ENCODE measurements at places on chromosomes 7 and 10.

- DNase-seq, result peak; percentile 1
These were observed 418.9 kb downstream of the XPNPEP1 start for GRCh38 chr10:109504401-109504800.

- peak; percentile 94 for DNase-seq
These were observed at the start of gene TMEM243 for GRCh38 chr7:87219545-87220025. TMEM243 (minus strand) TSS chr7:87219732; CDS start chr7:87219503, 229 bp downstream.

DNA sequence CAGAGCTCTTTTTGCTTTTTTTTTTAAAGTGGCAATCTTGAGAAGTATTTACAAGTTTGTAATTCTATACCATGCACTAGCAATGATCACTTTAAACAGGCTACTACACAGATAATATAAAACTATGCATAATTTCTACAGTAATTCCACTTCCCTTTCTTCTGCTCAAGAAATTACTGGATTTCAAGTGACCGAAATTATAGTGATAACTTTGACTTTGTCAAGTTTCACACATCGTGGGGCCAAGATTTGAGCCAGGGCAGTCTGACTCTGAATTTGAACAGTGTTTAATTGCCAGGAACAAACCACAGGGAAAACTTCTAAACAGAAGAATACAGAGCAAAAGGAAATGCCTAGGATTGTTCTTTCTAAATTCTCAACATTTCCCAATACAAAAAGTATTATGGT lies 288.3 kb upstream of the MKLN1 start:
- no peak for DNase-seq

DNA sequence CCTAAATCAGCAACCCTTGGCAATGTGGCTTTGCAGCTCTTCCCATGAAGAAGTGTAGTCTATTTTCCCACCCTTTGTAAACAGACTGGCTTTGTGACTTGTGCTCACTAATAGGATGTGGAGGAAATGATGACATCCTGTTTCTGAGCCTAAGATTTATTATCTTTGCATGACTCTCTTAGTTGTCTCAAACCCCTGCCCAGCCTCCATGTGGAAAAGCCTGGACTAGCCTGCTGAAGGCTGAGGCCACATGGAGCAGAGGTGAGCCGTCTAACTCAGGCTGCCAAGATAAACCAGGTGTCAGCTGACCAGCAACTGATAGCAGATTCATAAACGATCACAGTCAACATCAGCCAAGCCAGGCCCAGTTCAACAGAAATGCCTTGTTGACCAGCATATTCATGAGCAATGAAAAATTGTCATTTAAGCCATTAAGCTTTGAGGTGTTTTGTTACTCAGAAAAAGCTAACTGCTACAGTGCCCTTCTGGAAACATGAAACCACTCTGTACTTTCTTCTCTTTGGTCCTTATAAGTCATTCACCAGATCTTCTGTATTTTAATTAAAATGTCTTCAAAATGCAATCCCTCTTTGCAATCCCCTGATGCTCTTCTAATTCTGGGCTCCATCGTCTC lies 586.3 kb upstream of the ANKRD30A start:
- no peak for DNase-seq

DNA sequence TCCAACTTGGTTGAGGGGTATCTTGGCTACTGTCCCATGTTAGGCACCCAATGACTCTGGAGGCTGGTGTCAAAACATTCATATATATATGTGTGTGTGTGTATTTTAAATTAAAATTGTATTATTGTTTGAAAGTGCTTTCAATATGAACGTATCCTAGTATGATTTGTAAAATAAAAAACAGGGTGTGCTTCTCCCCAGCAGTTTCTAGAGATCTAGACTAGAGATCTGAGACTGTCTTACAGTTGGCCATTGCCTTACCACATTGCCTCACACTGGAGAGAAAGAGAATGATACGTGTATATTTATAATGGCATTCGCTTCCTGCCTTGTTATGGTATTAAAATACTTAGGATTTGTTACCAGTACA lies 1.2 kb downstream of the BAG3 start:
- DNase-seq, result peak; percentile 52

- DNase-seq, result no peak
These were observed 1109.3 kb downstream of the REEP3 start for GRCh38 chr10:64630534-64630933.

DNA sequence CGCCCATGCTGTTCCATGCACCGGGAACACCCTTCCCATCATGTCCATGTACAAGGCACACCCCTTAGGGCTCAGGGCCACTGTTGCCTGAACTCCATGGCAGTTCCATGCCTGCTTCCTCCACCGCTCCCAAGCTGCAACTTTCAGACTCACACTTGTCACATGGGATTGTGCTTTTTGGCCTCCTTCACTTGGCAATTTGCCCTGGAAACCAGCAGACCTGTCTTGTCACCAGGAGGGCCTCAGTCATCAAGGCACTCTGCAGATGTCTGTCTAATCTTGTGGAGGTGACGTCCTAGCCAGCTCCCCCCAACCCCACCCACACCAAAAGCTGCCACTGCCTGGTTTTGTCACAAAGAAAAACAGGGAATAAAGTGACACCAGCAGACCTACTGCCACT lies 47.5 kb downstream of the CARD11 start:
- DNase-seq, result no peak

GRCh38 chr7:151408498-151408838 lies 1.4 kb downstream of the WDR86 start:
- DNase-seq, result no peak

- DNase-seq, result peak; percentile 57
These were observed 45.1 kb downstream of the CHN2 start for GRCh38 chr7:29239638-29240037.

DNA sequence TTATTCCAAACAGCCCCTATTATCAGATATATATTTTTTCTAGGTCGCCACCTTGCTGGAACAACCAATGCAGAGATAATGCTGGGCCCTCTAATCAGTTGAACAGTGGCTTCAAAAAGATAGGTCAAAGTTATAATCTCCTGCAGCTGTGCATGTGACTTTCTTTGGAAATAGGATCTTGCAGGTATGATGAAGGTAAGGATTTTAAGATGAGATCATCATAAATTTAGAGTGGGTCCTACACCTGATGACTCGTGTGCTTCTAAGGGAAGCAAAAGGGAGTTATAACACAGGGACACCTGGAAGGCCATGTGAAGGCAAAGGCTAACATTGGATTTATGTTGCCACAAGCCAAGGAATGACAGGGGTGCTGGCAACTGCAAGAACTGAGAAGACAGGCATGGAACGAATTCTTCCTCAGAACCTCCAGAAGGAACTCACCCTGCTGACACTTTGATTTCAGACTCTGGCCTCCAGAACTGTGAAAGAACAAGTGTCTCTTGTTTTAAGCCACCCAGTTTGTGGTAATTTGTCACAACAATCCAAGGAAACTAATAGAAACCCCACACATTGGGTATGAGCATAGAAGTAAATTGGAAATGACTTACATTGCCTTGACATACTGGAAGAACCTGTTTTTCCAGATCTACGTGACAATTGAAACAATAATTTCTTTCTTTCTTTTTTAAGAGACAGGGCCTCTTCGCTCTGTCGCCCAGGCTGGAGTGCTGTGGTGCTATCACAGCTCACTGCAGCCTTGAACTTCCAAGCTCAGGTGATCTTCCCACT lies 34.4 kb downstream of the CCDC71L start:
- no peak for DNase-seq

DNA sequence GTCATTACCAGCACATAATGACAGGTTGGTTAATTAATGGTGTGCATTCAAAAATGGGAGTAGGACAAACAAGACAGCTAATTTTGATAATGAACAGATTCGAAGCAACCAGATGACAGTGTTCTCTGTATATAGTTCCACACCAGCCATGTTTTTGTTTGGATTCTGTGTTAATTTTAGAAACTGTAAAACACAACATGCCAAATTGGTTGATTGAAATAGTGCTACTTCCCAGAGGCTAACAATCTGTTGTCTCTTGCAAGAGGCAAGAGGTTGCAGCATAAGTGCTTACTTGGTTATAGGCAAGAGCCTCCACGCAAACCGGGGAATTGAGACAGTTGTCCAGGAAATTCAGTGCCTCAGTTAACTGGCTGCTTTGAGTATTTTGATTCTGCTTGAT lies 170.2 kb upstream of the HABP2 start:
- no peak for DNase-seq

DNA sequence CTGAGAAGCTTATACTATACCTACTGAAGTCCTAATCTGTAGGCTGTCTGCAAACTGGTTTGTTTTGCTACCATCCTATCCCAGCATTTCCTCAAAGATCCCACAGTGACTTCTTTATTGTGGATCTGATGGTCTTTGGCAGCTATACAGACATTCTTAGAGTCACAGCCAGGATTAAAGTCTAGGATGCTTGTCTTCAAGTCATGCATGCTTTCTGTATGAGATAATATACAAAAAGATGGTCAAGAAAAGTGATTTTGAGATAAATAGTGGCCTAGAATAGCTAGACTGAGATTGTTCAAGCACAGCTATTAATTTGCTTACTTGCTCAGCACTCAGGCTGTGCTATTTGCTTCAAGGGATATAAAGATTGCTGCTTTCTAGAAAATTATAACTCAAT lies 454.4 kb downstream of the AUTS2 start:
- no peak for DNase-seq

- DNase-seq, result no peak
These were observed 13.1 kb upstream of the CUX1 start for GRCh38 chr7:101804088-101804963.

- no peak for DNase-seq
These were observed 1284.3 kb downstream of the TYW1 start for GRCh38 chr7:68280931-68281330.

GRCh38 chr10:64574371-64574770 lies 1053.2 kb downstream of the REEP3 start:
- no peak for DNase-seq

GRCh38 chr7:105910172-105910571 lies 33.8 kb upstream of the ATXN7L1 start:
- DNase-seq, result no peak

DNA sequence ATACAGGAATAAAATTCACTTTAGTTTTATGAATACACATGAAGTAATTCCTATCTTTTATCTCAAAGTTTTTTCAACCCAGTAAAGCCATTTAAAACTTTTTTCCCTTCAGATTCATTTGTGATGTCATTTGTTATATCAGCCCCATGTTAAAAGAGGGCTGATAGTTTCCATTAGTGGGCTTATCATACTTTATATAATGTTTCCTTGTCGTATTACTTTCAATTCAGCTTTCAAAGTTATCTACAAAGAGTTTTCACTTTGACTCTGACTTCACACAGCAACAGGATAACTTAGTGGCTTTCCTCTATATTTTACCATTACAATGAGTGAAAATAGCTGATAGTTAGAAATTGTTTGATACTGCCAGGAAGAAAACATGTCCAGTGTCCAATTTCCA lies 484.8 kb downstream of the SUGCT start:
- no peak for DNase-seq

DNA sequence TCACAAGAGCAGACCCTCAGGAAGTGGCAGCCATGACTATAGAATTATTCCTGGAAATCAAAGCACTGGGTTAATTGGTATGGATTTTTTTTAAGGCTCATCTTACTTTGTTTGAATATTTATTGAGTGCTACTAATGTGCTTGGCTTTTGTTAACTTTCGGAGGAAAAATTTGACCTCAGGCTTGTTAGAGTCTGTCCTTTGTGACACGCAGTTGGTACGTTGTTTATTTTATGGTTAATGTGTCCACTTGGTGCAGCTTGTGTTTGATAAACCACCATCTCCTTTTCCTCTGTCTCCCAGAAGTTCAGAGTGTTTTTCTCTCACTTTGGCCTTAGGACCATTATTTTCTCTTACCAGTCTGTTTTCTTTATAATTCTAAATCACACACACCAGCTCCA lies 268.6 kb downstream of the SDK1 start:
- no peak for DNase-seq

DNA sequence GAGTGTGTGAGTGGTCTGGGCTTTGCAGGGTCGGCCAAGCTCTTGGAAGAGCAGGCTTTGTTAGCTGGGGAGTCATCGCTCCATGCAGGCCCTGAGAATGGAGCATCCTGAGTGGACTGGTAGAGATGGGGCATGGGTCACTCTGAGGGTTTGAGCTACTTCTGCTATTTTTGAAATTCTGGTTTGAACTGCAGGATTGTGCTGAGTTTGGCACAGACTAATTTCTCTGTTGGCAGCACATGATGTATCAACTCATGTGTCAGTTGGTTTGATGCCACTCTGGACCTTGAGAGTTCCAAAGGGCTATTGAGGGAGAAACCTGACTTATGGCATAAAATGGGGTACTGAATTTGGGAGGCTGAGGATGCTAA lies 56.3 kb downstream of the LRMDA start:
- no peak for DNase-seq

DNA sequence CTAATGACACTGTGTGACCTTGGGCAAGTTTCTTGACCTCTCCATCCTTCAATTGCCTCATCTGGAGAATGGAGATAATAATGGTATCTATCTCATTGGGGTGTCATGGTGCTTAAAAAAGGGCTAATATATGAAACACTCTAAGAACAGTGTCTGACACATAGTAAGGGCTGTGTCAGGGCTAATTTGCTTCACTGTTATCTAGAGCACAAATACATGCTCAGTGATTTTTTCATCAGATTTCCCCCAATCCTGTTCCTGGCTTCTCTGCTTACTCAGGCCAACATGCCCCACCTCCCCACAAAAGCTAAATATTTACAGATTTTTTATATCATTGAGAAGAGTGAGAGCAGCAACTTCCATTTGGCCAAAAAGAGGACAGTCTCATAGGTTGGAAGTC lies 20.6 kb downstream of the WIPF3 start:
- DNase-seq, result no peak

DNA sequence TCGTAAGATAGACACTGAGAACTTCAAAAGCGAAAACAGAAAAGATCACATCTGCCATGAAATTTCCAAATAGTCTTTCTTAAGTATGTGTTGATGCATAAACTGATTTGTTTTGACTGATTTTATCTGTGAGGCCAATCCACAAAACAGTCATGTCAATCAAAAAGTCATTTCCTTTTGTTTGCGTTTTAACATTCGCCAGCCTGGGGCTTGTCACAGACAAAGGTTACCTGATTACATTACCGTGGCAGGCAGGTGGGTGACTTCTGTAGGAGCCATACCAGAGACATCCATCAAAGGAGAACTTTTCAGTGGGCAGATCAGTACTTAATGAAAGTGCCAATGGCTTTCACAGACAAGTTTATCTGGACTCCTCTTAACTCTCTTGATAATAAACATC lies 45.5 kb upstream of the BET1 start:
- no peak for DNase-seq

GRCh38 chr10:124172181-124172916 lies 79.0 kb upstream of the CHST15 start:
- DNase-seq, result no peak

DNA sequence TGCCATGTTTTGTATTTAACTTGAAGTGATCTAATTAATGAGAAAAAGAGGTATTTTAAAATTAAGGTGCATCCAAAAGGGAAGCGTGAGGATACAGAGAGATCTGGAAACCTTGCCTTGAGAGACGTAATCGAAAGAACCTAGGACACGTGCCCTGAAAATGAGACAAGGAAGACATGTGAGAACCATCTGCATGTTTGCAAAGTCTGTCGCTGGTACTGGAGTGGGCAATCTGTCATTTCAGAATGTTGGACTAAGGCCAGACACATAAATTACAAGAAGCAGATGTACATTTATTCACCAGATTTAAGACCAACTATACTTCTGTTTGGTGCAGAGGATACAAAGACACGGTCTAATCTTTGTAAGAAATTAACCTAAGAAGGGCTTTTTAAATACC lies 9.2 kb downstream of the AGR2 start:
- DNase-seq, result no peak

- peak; percentile 54 for DNase-seq
These were observed 625 bp downstream of the GIMAP2 start for GRCh38 chr7:150686030-150686631.
